ENCODE measurements at places on chromosomes 5 and 9.

DNA sequence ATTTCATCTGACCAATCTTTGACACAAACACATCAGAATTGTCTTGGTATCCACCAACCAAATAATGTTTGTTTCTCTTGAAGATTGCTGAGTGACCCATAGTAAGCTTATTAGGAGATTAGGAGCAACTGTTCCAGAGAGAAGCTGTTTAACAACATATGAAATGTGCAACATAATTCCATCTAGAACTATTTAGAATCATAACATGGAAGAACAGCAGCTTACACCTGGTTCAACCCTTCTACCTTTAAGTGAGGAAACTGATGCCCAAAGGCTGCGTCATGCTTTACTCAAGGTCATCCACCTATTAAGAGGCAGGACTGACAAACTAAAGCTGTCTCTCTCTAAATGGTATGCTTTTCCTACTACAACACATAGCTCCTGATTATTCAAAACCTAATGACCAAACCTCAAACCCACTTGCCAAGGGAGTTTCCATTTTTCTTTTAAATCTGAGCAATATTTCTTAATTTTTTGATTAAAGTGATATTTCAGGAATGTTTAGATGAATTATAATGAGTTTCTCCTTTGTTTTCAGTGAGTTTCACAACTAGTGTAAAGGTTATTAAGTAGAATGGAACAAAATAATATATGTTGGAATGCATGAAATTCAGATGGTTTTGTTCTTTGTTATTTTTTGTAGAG, 545.9 kb downstream of the RAB3C start:
- no peak for DNase-seq

DNA sequence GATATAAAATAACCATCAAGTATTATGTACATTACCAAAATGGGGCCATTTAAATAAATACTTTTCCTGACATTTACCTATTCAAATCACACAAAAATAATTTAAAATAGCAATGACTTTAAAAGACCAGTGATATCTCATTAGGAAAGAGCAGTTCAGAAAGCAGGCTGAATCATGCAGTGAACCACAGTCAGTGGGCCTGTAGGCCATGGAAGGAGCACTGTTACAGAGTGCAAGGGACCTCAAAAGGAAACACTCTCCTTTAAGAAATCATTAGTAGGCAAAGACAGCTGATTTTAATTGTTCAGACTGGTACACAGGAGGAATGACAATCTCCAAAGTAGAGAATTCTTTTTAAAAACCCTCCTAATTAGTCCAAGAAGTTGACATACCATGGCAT, 283.5 kb upstream of the EFNA5 start:
- DNase-seq = no peak

DNA sequence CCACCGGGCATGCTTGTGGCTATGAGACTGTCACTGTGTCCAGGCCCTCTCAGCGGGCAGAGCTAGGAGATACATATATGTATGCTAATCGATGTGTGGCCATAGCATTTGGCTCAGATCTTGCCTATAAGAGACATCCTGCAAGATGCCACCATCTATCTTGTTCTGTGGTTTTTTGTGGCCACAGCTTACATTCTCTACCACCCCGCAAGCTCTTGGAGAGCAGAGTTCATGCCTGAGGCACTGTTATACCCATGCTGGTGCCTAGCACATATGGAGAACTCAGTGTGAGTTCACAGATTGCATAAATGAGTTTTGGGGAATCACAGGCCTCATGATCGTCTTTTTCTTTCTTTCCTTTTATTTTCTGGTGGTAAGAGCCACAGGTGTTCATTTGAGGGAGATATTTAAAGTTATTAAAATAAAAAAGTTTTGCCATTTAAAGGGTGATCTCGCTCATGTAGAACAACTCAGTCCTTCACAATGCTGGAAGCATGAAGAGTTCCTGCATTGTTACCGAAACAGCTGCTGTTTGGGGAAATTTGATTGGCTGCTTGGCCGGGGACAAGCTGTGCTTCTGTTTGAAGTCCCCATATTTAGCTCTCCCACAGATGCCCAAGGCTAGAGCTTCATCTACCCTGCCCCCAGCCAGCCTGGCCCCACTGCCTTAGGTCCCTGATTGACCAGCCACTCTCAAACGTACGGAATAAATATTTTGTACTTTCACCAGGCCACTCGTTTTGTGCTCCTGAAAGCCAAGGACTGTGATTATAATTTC, 169.2 kb upstream of the MAP1B start:
- no peak for DNase-seq

GRCh38 chr5:38923661-38924451, 78.0 kb downstream of the OSMR start:
- DNase-seq = peak; percentile 21

DNA sequence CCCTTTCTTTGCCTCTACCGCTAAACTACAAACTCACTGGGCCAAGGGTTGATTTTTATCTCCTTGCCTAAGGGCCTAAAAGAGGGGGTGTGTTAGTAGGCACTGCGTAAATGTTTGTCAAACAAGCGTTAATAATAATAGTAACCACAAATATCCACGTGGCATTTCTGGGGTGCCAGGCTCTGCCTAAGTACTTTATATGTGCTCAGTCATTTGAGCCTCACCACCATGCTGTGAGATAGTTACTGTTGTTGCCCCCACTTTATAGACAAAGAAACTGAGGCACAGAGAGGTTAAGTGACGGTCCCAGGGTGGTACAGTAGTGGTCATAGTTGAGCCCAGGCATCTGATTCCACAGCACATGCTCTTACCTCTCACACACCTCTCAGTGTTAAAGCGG, 52.4 kb downstream of the ERGIC1 start:
- DNase-seq = no peak

GRCh38 chr9:108410161-108410560, 445.6 kb downstream of the ACTL7B start:
- DNase-seq = no peak

DNA sequence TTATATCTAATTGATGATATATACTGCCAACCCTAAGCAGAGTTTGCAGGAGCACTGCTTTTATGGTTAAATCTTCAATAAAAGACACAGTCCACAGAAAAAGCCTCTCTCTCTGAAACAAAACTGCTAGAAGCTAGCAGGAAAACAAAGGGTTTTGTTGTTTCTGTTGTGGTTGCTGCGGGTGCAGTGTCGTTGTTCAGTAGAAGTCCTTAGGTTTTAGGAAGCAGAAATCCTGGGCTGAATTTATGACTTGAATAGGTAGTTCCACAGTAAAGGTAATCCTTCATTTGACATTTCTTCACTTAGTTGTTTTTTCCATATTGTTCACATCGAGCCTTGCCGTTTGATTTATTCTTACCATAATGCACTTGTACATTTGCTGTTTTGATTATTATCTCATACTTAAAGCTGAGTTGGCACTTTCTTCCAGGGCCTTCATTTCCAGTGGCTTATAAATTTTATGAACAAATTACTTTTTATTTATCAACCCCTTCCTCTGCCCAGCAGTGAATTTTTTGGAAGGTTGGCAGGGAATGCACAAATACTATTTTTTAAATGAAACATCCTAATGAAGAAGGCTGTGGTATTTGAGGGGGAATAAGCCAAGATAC, 209.6 kb upstream of the SLC30A5 start:
- no peak for DNase-seq

DNA sequence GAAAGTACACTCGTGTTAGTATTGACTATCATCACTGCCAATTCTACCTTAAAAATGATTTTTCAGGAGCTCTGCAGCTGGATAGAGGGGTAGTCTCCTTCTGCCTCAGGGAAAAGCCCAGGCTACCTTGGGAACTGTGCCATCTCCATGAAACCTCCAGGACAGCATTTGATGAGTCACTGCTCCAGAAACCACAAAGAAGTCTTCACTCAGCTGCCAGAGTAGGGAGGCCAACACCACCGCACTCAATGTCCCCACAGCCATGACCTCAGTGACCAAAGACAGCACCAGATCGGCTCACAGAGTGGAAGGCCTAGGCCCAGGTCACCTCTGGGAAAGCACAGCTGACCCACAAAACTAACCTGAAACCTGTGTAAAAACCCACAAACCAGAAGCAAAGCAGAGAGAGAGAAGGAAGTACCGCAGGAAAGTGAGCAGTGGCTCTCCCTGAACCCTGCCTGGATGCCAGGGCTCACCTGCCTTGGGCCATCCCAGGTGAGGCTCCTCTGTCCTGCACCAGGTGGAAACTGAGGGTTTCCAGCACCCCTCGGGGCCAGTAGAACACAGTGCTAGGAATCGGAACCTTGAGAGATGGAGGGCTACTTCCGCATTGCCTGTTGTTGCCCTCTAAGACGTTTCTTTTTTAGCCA, 30.0 kb downstream of the S1PR3 start:
- peak; percentile 93 for DNase-seq

- no peak for DNase-seq
These were observed 31.1 kb downstream of the RASA1 start for GRCh38 chr5:87298692-87299362.

DNA sequence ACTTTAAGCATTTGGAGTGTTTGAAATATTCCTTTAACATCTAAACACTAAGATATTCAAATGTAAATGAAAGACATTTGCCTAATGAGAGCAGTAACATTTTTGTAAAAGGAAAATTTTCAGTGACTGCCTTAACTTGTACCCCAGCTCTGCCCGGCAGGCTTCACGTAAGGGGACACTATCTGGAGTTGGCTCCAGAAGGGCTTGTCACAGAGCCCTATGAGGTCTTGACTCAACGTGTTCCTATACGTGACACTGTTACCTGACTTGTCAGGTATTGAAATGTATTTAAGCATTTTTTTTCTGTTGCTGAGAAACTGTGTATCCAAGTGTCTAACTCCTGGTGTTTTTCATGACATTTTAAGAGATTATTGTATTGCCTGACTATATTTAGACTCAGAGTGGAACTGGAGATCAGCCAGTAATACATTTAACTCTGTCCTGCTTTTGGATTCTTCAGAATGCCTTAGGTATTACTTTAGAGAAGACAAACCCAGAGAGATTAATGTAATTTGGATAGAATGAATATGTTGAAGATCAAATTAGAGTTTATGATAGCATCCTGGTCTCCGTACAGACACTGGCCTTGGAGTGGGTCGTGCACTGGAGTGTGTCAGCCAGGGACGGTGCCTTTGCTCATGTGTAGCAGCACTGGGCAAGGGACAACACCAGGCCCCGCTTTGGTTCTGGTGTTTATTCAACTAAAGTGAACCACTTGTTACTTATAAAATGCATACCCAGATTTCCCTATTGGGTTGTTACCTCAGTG, 34.6 kb upstream of the PHF2 start:
- DNase-seq = no peak

GRCh38 chr5:73367650-73368049, 80.9 kb downstream of the FOXD1 start:
- DNase-seq = peak; percentile 22

GRCh38 chr5:168104350-168104749, 187.1 kb upstream of the WWC1 start:
- no peak for DNase-seq

DNA sequence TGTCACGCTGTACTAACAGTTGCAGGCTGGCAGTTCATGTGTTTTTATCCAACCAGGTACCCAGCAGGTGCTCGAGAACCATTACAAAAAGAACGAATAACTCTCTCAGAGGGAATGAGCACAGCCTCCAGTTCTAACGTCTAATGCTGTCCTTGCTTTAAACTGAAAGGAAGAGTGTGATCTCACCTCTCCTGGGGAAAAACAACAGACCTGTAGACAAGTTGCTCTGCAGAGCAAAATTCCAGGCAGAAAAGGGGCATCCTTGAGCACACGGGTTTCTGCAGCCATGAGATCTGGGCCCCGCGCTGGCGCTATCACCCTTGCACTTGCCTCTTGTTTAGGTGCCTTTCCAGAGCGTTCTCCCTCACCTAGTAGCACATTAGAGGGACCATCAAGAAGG, 92.5 kb upstream of the DNAH5 start:
- DNase-seq = no peak

GRCh38 chr5:126455728-126456127, 32.5 kb downstream of the GRAMD2B start:
- DNase-seq = no peak

DNA sequence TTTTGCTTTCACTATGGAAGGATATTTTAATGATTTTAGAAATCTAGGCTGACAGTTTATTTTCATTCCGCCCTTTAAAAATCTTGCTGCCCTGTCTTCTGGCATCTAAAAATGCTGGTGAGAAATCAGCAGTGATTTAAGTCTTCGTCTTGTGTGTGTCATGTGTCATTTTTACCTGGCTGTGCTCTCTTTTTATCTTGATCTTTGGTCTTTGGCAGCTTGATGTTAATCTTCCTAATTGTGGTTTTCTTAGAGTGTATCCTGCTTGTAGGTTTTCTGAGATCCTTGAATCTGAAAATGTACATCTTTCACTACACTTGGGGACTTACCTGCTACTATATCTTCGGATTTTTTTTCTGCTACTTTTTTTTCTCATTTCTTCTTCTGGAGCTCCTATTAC, 11.9 kb upstream of the LPCAT1 start:
- DNase-seq = no peak

DNA sequence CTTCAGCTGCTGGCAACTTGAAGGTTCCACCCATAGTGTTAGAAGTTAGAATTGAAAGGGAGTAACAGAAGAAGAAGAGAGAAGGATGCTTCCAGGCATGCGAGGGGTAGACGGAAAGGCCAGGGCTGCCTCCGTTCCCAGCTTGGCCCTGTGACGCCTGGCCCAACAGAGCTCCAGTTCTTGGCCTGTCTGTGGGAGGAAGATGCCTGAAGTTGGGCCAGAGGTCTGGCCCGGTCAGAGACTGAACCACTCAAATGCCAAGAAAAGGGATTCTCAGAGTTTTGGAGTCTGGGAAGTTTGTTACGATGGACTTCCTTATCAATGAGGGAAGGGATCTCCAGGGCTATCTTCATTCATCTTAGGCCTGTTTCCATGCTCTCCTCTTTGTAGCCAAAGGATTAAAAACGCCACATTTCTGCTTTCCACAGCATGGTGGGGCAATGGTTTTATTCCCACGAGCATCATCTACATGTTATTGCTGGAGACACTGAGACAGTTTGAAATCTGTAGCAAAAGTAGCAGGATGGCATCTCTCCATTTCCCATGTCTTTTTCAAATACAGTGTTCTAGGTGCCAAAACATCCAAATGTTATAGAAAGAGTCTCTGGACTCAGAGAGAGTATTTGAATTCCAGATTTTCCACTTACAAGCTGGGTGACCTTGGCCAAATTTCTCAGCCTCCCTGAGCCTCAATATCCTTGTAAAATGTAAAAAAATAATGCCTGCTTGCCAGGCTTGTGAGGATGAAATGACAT, 65.4 kb upstream of the ANKRD55 start:
- no peak for DNase-seq

DNA sequence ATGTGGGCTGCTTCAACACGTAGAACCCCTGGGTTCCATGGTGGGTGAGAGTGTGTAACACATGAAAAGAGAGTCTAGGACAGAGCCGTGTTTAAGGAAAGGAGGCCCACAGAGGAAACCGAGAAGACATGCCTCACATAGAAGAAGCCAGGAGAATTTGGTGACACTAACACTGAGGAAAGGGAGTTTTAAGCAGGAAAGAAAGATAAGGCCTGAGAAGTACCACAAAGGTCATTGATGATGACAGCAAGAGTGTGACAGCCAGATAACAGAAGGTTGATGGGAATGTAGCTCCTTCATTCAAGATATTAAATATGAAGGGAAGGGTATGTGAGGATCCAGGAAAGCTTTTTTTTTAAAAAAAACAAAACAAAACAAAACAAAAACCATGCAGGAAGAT, 72.4 kb upstream of the SPRY4 start:
- DNase-seq = no peak

GRCh38 chr9:115285836-115286235, 167.9 kb upstream of the TNC start:
- no peak for DNase-seq
